ENCODE measurements at places on chromosomes 3 and 15.

DNA sequence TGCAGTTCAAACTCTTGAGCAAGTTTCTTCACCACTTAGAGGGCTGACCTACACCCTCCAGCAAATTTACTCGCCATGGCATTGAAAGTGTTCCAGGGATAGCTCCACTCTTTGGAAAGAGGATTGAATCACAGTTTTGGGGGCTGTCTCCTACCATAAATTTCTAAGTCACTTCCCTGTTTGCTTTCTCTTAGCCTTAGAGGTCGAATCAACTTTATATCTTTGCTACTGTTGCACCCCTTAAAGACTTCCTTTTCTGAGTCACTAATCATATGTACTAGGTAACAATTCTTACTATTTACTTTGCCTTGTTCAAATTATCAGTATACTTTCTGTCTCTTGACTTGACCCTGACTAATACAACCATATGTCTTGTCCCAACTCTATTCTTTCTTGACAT lies 1151.8 kb upstream of the ALCAM start:
- no peak for DNase-seq

- DNase-seq: no peak
Observed at GRCh38 chr3:35257641-35258040, 381.7 kb upstream of the ARPP21 start.

DNA sequence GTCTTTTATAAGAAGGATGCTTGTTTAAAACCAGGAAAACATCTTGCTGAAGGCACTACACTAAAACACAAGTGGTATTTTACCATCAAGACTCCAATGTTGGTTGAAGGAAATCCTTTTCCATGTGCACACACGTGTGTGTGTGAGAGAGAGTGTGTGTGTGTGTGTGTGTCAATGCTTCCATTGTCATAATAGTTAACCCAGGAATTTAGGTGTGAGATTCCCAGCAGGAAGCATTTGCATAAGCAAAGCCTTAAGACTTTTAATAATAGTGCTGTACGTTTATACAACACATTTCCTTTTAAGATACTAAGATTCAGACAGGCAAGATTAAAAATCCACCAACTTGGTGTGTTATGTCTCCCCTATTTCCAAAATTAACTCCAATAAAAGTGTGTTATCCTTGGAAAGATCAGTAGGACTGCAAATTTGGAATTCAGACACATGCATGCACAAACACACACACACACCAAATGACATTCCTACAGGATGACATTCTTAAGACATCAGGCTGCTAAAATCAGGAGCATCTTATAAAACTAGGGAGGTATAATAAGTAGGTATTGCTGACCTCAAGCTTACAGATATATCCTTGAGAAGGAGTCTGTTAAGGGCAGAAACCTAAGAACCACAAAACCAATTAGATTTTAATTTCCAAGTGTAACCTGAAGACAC lies 18.3 kb downstream of the LMCD1 start:
- DNase-seq: no peak

DNA sequence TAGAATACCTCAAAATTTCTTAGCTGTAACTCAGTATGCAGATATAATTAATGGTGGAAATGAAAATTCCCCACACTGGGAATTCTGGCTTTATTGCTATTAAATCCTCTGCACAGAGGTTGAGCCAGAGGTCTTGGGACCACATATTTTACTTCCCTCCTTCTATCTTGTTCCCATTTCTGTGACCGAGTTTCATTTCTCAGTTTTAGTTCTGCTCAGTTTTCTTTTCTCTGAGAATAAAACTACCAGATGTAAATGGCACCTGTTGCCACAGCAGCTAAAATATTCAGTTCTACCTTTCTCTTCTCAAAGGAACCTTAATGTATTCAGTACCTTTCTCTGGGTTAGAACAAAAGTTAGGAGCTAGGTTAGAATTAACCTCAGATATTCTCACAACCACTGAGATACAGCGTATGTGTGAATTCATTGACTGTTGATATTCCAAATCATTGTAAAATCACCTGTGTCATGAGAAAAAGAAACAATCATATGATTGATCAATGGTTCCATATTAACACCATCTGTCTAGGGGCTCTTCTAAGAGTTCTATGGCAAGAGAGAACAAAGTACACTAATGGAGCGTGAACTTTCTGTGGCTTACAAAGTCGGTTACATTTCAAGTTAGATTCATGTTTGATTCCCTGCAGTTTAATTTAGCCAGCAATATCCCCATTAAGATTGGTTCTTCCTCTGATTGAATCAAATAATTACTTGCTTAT lies 374.1 kb downstream of the EFHB start:
- no peak for DNase-seq

DNA sequence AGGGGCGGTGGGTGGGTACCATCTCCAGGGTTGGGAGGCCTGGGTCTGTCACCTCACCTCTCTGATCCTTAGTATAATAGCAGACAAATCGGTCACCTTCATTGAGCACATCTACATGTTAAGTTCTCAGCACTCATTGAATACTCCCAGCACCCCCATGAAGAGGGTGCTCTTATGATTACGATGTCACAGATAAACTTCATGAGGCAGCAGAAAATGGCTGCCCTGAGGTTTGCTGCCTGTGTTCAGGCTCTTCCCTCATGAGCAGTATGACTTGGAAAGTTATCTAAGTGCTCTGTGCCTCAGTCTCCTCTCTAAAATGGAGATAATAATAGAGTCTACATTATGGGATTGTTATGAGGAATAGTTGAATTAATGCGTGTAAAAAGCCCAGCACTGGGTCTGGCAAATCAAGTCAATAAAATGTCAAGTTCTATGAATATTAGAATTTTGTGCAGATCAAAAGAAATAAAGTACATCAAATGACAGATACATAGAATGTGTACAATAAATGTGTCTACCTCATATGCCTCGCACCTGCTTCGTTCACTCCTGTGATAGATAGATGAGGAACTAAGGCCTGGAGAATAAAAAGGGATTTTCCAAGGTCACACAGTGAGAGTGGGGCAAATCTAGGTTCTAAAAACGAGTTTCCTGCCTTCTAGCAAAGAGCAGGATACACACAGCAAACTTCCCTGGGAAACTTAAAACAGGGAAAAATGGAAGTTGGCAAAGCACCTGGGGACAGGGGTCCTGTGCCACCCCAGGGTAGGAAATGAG lies 142.2 kb upstream of the MRPS22 start:
- no peak for DNase-seq

- DNase-seq: peak; percentile 25
Observed at GRCh38 chr15:56804938-56805337, 71.6 kb upstream of the ZNF280D start.

DNA sequence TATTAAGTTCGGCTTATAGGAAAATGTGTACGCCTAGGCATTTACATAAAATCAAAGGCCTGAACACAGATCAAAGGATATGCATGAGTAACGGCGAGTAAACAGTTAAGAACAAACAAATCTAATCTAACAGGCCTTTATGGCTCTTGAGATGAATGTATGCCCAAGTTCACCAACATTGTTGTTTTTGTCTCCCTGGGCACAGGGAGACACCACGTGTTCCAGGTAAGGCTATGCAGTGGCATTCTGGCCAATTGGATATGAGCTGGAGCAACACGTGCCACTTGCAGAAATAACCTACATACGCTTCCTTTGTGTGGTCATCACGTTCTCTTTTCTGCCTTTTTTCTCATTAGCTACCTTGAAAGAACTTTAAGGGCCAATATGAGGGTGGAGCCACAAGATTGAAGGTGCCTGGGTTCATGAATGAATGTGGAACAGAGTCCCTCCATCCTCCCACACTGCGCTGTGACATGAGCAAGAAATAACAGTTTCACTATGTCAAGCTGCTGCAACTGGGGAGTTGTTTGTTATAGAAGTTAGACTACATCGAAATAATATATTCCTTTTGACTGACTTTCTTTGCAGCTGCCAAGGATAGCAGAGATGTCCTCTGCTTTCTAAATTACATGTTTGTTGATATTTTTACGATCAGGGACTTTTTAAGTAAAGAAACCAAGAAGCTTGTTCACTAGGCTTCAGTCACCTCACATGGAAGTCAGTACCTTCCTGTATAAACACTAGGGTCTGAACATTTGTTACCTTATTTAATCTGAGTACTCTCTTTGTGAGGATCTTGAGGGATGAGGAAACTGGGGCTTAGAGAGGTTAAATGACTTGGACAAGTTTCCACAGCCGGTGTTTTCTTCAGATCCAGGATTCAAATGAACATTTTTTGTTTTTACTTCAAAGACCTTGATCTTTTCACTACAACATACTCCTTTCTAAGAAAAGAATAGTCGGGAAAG lies 427.5 kb upstream of the TBL1XR1 start:
- DNase-seq: no peak

DNA sequence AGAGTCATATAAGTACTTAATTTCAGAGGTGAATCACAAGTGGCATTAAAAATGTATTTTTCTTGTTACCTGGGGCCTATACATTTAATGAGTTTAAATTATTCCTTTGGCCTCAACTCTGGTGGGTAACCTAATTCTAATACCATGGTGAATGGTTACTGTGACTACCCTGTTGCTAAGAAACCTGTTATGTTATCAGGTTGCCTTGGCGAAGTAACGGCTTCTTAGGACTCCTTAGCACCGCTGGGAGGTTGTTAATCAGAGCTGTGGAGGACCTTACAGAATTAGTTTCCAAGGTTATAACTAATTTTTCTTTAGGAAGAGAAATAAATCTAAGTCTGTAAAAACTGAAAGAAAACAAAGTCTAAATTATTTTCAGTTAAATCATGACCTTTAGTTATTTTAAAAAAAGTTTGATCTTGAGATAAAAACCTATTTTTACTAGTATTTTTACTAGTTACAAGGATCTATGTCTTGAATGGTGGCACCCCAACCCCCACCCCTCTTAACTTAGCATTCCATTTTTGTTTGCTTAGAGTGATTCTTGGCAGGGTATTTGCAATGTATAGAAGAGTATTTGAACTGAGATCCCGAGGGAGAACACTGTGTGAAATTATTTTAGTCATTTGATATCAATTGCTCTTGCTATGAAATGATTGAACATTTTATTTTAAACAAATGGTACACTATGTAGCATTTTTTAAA lies 155.5 kb downstream of the FNDC3B start:
- no peak for DNase-seq

DNA sequence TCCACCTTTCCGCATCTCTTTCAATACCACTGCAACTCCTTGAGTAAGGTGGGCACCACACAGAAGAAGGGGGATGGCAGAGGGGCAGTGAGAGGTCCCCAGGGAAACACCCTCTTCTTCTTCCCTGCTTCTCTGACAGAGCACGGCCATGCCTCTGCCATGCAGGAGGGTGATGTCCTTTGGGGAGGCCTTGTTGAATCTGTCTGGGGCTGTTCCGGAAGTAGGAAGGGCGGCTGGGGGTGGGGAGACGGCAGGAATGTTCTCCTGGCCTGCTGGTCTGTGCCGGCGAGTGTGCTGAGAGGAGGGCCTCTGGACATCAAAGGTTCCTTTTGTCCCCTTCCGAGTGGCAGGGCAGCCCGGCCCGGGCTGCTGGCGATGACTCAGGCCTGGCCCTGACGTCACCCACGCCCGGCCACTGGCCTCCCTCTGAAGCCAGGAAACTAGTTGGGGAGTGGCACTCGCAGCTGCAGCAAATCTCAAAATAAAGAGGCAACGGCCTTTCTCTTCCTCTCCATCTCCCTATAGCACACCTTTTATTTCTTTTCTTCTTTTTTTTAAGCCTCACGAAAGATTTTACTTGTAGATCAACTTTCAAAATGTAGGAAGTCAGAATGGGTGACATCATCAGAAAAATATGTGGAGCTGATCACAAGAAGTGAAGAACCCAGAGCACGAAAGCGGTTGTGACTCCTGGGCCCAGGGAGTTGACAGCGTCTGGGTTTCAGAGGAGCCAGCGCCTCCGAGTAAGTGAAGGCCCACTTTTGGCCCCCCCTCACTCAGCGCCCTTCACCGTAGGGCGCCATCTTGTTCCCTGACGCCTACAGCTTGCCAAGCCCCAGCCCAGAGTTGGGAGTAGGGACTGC lies at the start of gene ZBTB38:
Gene ZBTB38, plus strand, starts transcription at position 443 of the 863 bp plus-strand sequence. CDS start 73,885 bp downstream, outside the sequence.
- DNase-seq: peak; percentile 98

GRCh38 chr3:54146506-54147239 lies 24.3 kb downstream of the CACNA2D3 start:
- DNase-seq: peak; percentile 4

DNA sequence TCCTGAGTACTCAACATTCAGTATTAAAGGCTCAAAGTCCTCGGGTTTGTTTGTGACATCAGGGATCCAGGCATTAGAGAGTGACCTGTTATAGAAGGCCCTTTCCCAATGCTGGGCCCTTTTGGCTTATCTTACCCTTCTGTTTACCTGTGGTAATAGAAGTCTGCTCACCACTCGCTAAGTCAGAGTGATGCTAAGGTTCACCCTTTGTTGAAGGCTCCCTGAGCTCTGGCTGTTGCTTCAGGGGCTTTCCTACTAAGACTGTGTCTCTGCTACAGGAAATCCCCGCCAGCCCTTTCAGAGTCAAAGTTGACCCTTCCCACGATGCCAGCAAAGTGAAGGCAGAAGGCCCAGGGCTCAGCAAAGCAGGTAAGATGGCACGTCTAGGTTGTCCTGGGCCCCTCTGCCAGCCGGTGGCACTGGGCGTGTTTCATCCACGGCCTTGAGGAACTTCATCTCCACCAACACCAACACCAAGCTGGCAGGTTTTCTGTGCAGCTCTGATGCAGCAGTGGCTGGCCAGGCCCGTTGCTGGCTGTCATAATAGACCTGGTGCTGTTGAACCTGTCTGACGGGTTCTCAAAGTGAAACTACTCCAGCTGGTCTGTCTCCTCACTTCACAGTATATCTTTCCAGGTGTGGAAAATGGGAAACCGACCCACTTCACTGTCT lies 99.1 kb downstream of the DNASE1L3 start:
- no peak for DNase-seq

GRCh38 chr15:74381481-74381880 lies 14.0 kb upstream of the CYP11A1 start:
- no peak for DNase-seq

GRCh38 chr3:14549256-14549919 lies 9.2 kb upstream of the GRIP2 start:
- DNase-seq: peak; percentile 54

- DNase-seq: no peak
Observed at GRCh38 chr3:154678041-154678654, 248.2 kb upstream of the GPR149 start.

- no peak for DNase-seq
Observed at GRCh38 chr3:76198086-76198485, 412.7 kb upstream of the ZNF717 start.

GRCh38 chr3:94127115-94127514 lies 64.3 kb downstream of the NSUN3 start:
- DNase-seq: no peak

GRCh38 chr3:20574746-20575145 lies 388.7 kb upstream of the SGO1 start:
- peak; percentile 92 for DNase-seq

DNA sequence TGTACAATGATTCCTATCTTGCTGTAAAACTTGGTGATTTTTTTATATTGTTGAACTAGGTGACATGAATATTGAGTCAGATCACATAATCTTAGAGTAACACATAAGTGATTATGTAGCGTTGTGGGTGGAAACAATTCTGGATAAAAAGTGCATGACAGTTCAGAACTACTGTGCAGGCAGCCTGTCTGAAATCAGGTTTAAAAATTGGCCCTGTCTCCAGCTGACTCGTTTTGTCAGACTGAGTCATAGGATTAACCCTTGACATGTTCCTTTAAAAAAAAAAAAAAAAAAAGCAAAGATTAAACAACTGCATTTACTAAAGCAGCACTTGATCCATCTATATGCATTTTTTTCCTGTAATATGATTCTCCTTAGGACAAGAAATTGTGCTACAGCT lies 160.0 kb upstream of the CGNL1 start:
- peak; percentile 88 for DNase-seq

- DNase-seq: peak; percentile 90
Observed at GRCh38 chr3:124832782-124833709, 54.1 kb downstream of the ITGB5 start.

GRCh38 chr3:89847955-89848354 lies 740.5 kb downstream of the EPHA3 start:
- DNase-seq: no peak
